Stimulated activated CD4-positive, alpha-beta T cell treated with anti-CD3 and anti-CD28 coated beads, Interleukin-4, amount 100 ng/mL, for 1 hour (primary cell): ENCODE measurements at places on chromosomes 1 and 21.

GRCh38 chr1:28682840-28683239 lies 14.3 kb downstream of the GMEB1 start:
- DNase-seq, result no peak

- no peak for DNase-seq
Measured at GRCh38 chr1:89041119-89041641, 18.5 kb upstream of the GBP3 start.

- no peak for DNase-seq
Measured at GRCh38 chr1:231763456-231763855, 136.9 kb downstream of the DISC1 start.

DNA sequence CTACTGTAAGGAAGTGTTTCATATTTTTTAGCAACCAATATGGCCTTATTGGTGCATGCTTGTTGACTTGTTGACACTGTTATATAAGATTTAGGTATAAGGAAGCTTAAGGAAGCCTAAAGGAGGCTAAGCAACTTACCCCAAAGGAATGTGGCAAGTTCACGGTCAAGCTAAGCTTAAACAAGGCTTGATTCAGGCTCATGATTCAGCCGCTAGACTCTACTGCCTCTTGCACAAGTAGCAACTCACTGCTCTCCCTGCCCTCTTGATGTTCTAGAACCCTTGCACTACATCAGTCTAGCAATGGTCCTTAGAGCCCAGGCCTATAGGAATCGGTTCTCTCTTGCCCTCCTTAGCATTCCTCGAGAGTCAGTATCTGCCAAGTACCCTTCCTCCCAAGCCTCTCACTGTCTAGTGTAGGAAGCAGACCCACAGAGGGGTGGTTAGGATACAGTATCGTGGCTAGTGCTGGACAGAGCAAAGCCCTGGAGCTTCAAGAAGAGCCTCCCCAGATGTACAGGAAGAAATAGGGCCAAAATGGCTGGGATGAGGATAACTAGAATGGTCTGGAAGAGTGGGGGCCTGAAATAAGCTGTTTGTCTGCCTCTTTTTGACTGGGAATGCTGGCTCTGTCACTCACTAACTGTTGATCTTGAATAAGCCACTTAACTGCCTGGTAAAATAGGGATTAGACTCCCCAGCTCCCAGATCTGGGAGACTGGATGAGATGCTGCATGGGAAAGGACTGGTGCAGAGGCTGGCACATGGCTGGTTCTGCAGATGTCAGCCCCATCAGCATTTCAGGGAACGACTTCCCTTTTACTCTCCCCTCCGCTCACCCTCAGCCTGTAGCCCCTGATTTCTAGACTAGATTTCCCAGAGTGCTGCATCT lies 122.2 kb downstream of the NAV1 start:
- no peak for DNase-seq

- no peak for DNase-seq
Measured at GRCh38 chr1:75727571-75727970, 3.1 kb downstream of the ACADM start.

DNA sequence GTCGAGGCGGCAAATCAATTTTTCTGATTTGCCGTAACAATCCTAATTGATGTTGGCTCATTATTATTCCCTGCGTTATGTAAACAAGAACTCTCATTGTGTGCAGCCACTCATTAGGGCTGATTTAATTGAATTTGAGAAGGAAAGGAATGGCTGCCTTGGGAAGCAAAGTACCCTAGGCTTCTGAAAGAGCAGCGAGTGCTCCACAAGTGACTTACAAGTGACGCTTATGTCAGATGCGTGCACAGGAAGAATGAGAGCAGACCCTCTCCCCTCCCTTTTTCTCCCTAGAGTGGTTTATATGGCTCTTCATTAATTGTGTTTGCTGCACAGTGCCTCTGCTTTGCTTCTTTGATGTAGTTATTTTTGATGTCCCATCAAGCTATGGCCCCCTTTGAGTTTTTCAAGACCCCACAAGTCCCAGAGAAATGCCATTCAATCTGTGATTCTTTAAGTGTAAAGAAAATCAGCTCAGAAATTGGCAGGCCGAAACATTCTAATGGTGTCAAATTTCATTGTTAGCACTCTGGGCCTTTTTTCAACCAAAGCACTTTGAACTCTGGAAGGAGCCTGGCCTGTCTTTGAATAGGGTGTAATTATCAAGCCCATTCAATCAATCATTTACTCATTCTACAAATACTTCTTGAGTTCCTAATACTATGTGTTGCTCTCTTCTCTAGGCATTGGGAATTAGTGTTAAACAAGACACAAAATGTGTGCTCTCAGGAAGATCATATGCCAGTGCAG lies 86.8 kb upstream of the VAV3 start:
- no peak for DNase-seq

DNA sequence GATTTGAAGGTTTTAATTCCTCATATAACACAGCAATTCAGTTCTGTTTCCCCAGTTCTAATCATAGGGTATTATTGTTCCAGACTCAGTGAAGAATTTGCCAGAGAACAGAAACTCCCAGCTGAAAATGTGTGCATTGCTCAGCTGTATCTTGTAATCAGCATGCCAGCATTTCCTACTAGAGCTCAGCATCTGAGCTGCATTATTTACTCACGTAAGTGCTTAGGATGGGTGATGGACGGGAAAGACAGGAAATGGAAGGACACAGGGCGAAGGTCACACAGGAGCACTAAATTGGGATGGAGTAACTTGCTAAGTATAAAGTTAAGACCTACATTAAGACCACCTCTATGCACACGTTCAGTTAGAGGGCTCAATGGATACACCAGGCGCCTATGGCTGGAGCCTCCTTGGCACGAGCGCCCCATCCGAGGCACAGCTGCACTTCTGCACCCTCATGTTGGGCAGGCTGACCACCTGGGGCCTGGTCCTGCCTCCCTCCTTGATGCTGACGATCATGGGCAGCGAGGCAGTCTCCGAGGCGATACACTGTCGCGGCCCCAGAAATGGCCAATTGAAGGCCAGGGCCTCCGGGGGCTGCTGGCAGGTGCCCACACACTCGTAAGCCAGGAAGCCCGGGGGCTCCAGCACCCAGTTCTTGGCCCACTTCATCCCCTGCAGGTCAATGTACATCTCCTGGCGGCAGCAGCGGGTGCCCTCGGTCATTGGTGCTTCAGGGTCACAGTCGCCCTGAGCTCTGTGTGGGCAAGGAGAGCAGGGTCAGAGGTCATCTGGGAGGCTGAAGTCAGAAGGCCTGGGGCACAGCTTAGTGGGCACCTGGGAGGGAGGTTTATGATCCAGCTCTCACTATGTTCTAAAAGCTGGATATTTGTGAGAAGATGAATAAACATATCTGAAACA lies 3.7 kb downstream of the LEFTY2 start:
- no peak for DNase-seq

DNA sequence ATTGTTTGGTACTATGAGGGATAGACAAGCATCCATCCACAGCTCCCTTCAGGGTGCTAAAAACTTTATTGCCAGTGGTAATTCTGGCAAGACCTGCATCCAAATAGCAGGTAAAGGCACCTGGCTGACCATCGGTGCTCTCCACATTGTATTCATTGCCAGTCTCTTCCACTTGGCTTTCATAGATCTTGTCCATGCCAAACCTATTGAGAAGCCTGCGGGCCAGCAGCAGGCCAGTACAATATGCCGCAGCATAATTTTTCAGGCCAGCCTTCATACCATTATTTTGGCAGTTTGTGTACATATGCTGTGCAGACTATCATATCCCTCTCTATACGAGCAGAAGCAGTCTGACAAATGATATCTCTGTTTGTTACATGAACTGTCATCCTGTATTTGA lies 70.2 kb downstream of the SWT1 start:
- DNase-seq, result no peak

- no peak for DNase-seq
Measured at GRCh38 chr21:31560479-31560878, 99.0 kb upstream of the SOD1 start.

DNA sequence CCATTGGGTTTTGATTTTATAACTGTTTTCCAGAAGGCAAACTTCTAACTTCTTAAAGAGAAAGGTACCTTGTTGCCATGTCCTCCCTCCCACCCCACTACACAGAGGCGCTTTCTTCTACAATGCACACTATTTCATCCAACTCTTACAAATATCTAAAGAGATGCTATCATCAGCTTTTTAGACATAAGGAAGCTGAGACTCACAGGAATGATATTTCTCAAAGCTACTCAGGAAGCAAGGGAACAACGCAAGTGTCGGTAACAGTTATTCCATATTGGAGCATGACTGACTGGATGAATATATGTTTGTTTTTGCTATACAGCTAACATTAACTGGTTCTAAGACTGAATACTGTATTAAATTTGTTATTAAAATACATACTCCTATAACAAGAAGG lies 318.0 kb downstream of the SMYD3 start:
- no peak for DNase-seq

DNA sequence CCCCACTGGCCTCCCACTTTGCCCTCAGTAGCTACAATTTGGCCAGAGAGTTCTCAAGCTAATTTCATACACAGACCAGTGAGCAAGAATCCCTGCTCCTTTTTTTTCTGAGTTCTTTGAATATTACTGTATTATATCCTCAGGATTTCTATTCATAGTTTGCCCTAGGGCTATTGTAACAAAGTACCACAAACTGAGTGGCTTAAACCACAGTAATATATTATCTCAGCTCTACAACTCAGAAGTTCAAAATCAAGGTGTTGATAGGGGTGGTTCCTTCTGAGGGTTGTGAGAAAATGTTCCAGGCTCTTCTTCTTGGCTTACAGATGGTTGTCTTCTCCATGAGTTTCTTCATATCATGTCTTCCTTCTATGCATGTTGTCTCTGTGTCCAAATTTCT lies 289.4 kb upstream of the ESRRG start:
- no peak for DNase-seq

DNA sequence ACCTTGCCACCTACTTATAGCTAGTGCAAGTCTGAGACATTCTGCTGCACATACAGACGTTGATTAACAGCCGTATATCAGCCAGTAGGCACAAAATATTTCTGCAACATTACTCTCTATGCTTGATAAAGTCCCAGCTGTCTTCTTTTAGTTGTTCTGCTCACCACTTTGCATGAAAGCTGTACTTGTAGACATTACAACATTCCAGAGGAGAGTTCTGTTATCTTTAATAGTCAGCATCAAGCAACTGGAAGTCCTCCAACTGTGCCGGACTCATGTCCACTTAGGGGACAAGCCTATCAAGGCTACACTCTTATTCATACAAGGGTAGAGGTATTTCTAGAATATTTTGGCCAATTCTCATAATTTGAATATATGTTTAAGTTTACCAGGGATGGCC lies 50.0 kb downstream of the CACHD1 start:
- DNase-seq, result no peak

GRCh38 chr1:201659572-201659971 lies 120.6 kb downstream of the NAV1 start:
- DNase-seq, result no peak

DNA sequence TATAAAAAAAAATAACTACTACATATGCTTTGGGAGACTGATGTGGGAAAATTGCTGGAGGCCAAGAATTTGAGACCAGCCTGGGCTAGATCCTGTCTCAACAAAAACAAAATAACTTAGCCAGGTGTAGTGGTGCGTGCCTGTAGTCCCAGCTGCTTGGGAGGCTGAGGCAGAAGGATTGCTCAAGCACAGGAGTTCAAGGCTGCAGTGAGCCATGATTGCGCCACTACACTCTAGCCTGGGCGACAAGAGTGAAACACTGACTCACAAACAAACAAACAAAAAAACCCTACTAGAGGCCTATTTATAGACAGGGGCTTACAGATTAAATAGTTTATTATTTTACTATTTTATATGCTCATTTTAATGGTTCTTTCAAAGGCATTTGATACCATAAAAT lies 80.0 kb downstream of the LHX4 start:
- DNase-seq, result no peak

GRCh38 chr1:205676597-205676996 lies 3.7 kb downstream of the SLC45A3 start:
- no peak for DNase-seq

DNA sequence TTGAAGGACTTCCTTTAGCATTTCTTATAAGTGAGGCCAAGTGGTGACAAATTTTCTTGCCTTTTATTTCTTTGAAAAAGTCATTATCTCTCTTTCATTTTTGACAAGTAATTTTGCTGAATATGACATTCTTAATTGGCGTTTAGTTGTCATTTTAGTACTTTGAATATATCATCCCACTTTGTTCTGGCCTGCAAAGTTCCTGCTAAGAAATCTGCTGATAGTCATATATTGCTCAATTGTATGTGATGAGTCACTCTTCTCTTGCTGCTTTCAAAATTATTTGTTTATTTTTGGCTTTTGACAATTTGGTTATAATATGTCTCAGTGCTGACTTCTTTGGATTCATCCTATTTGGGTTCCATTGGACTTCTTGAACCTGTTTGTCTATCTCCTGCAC lies 312.6 kb downstream of the DUSP10 start:
- no peak for DNase-seq

DNA sequence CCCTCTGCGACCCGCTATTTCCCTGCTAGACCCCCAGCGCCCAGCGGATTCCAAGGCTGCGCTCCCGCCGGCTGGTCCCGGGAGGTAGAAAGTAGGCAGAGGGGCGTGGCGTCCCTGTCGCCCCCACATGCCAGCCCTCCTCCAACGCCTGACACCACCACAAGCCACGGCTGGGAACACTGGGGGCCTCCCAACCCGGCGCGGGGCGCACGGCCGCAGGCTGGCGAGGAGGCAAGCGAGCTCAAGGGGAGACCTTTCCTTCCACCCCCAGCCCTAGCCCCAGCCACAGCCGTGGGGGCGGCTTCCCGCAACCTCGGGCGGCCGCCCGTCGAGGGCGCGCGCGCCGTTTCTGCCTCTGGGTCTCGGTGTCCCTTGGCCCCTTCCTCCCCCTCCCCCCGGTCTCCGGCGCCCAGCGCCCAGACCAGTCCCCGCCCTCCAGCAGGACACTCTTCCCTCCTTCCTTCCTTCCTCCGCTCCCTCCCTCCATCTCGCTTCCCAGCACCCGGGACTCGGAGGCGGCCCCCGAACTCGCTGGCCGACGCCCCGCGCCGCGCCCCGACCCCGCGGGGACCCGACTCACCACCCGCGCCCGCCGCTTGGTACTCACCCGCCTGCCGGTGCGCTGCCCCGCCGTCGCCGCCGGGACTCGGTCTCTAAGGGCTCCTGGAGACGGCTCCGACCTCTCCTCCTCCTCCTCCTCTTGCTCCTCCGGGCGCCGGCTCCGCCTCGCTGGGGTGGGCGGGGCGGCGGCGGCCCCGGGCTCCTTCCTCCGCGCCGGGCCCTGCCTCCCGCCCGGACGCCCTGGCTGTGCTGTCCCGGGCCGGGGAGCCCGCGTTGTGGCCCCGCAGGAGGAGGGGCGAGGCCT lies at the start of gene GNG12:
TSS of gene GNG12 (minus strand) at position 731 of the 865 bp plus-strand sequence. CDS start 125,781 bp downstream, outside the sequence.
- peak; percentile 29 for DNase-seq

DNA sequence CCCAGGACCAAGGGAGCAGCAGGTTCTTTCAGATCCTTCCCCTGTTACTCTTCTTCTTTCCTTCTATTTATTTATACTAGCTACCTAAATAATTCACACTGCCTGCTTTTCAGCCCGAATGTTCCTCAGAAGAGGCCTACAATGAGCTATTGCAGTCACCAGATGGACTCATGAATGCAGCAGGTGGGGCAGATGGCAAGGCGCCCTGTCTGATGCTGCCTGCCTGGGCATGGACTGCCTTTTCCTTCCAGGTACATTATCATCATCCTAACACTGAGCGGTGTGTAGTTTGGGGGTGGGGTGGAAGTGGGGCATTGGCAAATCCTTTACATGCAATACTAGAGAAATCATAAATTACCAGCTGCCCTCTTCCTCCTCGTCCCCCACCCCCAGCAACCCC lies 17.6 kb downstream of the ESRRG start:
- DNase-seq, result no peak
